ENCODE measurements at places on chromosomes 5 and 9. TPM values are rescaled to one million over a fixed set of nuclear protein-coding genes. Genes with fewer than 3 reads are reported as not detected.
A peak's percentile ranks its signal among the peaks of the same experiment; 100 is the strongest.

GRCh38 chr5:40381676-40382363 is 297.9 kb upstream of the PTGER4 start:
- H3K27ac ChIP-seq = no peak overlapping the region
- no peak for DNase-seq
- no peaks in the 10 kb centered on the region for H3K4me1 ChIP-seq
- H3K27me3 ChIP-seq = no peaks in the 10 kb centered on the region

DNA sequence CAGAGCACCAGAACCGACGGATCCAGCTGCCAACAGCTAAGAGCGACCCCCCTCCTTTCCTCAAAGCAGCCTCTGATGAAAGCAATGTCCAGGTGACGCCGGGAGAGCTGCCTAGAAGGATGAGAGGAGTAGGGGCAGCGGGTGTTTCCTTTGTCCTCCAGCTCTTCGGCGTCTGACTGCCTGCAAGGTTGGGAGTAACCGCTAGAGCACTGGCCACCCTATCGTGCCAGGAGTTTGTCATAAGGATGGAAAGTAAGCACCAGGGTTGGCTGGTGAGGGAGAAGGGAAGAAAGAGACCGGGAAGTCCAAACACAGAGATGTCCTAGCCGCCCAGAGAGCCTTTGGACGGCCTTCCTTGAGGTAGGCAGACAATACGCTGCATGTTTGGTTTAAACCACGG is 10.8 kb downstream of the MRPL36 start:
- H3K36me3 ChIP-seq = peaks cover 4% of the 10 kb centered on the region
- H3K27ac ChIP-seq = no peak overlapping the region
- H3K4me3 ChIP-seq = no peak overlapping the region
- no peaks in the 10 kb centered on the region for H3K27me3 ChIP-seq

- no peak for DNase-seq
- H3K4me3 ChIP-seq = no peak overlapping the region
- H3K36me3 ChIP-seq = peaks cover 5% of the 10 kb centered on the region
Measured at GRCh38 chr9:132589148-132590036, 7.0 kb downstream of the BARHL1 start.

DNA sequence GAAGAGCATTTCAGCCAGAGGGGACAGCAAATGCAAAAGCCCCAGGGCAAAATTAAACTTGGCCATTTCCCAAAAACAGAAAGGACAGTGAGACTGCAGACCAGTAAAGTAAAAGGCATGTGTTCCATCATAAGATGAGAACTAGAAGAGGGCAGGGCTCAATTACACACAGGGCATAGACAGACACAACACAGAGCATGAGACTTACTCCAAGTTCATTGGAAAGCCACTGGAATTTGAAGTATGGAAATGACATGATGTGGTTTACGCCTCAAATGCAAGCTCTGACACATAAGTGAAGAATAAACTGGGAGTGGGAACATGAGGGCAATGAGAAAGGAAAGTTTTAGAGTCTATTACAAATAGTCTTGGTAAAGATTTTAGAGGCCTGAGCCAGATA is 446.6 kb upstream of the GRIA1 start:
- H3K27me3 ChIP-seq = no peaks in the 10 kb centered on the region
- no peak overlapping the region for H3K4me3 ChIP-seq
- H3K36me3 ChIP-seq = no peaks in the 10 kb centered on the region

GRCh38 chr5:174558190-174558589 is 166.2 kb upstream of the MSX2 start:
- no peaks in the 10 kb centered on the region for H3K27me3 ChIP-seq
- no peak overlapping the region for H3K27ac ChIP-seq
- no peaks in the 10 kb centered on the region for H3K36me3 ChIP-seq
- DNase-seq = no peak
- no peak overlapping the region for H3K4me3 ChIP-seq
- H3K4me1 ChIP-seq = no peaks in the 10 kb centered on the region

PCDHGA10 gene
- total RNA-seq = 12.4 TPM

MAN1B1 gene
- 61.3 TPM for total RNA-seq

FCN1 gene
- 13.8 TPM for total RNA-seq

DNA sequence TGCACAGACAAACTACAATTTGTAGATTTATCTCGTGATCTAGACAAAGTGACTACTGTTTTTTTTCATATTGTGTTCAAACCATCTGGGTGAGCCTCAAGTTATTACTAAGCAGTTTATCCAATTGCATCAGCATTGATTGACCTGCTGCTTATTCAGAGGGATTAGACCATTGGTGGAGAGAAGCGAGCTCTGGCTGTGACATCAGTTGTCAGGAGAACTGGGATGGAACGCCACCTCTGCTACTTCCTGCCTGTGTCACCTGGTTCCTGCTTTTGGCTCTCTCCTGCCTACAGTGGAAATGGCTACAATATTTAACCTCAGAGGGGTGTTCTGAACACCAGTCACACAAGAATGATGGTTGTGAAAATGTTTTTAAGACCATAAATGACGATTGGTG is 12.1 kb downstream of the NR4A3 start:
- peaks cover 3% of the 10 kb centered on the region for H3K36me3 ChIP-seq
- H3K27me3 ChIP-seq = peaks cover 26% of the 10 kb centered on the region
- H3K27ac ChIP-seq = no peak overlapping the region
- H3K4me3 ChIP-seq = no peak overlapping the region
- no peak for DNase-seq
- no peaks in the 10 kb centered on the region for H3K4me1 ChIP-seq

MSX2 gene
- 2.6 TPM for total RNA-seq

- H3K4me1 ChIP-seq = no peaks in the 10 kb centered on the region
- DNase-seq = no peak
- no peak overlapping the region for H3K27ac ChIP-seq
- no peaks in the 10 kb centered on the region for H3K27me3 ChIP-seq
- H3K36me3 ChIP-seq = no peaks in the 10 kb centered on the region
- H3K4me3 ChIP-seq = no peak overlapping the region
Measured at GRCh38 chr5:18888821-18889220, 1099.2 kb downstream of the CDH18 start.

GRCh38 chr5:110265162-110265561 is 461.3 kb downstream of the TMEM232 start:
- H3K4me1 ChIP-seq = no peaks in the 10 kb centered on the region
- no peaks in the 10 kb centered on the region for H3K27me3 ChIP-seq
- H3K27ac ChIP-seq = no peak overlapping the region
- H3K4me3 ChIP-seq = no peak overlapping the region
- H3K36me3 ChIP-seq = no peaks in the 10 kb centered on the region
- no peak for DNase-seq

GRCh38 chr5:126464016-126464415 is 40.8 kb downstream of the GRAMD2B start:
- no peak overlapping the region for H3K27ac ChIP-seq
- H3K4me3 ChIP-seq = no peak overlapping the region
- DNase-seq = no peak

- no peak overlapping the region for H3K27ac ChIP-seq
- H3K4me1 ChIP-seq = no peaks in the 10 kb centered on the region
- no peak overlapping the region for H3K4me3 ChIP-seq
- DNase-seq = no peak
Measured at GRCh38 chr5:4882186-4882585, 257.9 kb upstream of the ADAMTS16 start.

DNA sequence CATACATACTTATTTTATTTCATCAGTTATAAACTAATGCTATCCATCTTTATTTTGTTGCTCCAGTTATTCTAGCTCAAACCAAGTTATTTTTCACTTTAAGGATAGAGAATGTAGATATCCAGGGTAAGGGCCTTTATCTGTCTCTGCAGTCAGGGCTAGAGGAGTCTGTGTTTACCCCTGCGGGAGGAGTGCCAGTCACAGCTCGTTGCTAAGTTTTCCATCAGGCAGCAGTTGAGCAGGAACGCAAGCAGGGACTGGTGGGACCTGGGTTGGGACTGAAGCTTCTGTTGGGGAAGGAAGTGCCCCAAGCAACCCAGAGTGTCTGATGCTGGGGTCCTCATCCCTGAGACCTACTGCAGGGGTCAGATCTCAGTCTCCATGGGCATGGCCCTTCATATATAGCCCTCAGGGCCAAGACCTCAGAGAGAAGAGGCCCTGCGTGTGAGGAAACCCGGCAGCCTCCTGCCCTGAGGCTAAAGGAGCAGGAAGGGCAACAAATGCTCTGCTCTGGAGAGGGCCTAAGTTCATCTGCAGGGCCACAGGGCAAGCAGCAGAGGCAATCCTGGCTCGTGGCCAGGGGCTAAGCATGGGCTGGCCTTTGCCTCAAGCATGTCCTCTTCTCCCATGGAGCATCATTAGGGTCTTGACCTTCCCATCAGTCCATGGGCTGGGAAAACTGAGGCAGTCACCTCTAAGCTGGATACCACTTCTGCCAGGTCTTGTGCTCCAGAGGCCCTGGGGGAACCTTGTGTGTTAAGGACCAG is 6.6 kb downstream of the SLC22A4 start:
- DNase-seq = no peak
- no peaks in the 10 kb centered on the region for H3K27me3 ChIP-seq
- H3K4me1 ChIP-seq = peaks cover 20% of the 10 kb centered on the region
- no peak overlapping the region for H3K27ac ChIP-seq
- H3K36me3 ChIP-seq = peaks cover 2% of the 10 kb centered on the region
- H3K4me3 ChIP-seq = no peak overlapping the region

- H3K27ac ChIP-seq = no peak overlapping the region
- H3K4me3 ChIP-seq = no peak overlapping the region
- H3K4me1 ChIP-seq = no peaks in the 10 kb centered on the region
- H3K27me3 ChIP-seq = no peaks in the 10 kb centered on the region
- no peak for DNase-seq
Measured at GRCh38 chr5:127802477-127802865, 99.3 kb downstream of the CCDC192 start.

DNA sequence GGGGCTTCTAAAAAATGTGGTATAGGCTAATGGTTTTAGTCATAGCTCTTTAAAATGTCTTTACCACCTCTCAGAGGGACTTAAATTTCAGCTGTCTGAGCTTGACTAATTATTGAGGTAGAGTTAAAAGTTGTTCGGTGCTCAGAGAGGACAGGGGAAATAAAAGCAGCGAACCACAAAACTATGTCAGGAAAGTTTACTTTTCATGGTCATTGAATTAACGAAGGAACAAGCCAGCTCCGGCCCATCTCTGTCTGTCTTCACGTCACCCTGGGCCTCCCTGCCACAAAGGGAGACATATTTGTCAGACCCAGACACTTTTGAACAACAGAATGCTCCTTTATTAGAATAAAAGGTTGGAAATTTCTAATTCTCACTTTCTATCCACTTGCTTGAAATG is 98.8 kb upstream of the EFNA5 start:
- H3K36me3 ChIP-seq = no peaks in the 10 kb centered on the region
- H3K27me3 ChIP-seq = no peaks in the 10 kb centered on the region
- no peak overlapping the region for H3K4me3 ChIP-seq
- no peaks in the 10 kb centered on the region for H3K4me1 ChIP-seq
- no peak for DNase-seq

GRCh38 chr9:88322906-88323566 is 65.2 kb upstream of the SPIN1 start:
- H3K4me3 ChIP-seq = no peak overlapping the region
- H3K36me3 ChIP-seq = no peaks in the 10 kb centered on the region
- H3K27ac ChIP-seq = no peak overlapping the region
- DNase-seq = no peak
- no peaks in the 10 kb centered on the region for H3K27me3 ChIP-seq
- H3K4me1 ChIP-seq = no peaks in the 10 kb centered on the region

PCDHB10 gene
- total RNA-seq = 9.3 TPM

DNA sequence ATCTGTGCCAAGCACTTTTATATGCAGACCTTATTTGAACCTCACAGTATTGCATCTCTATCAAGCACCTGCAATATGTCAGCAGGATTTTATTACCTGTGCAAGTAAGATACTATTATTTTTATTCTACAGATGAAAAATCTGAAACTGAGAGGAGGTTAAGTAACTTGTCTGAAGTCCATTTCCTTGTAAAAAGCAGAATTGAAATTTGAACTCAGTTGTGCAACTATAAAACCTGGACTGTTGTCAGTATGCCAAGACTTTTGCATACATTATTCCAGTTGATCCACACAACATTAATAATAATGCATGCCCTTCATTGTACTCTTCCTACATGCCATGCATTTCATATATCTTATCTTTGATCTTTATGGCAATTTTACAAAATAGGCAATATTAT is 82.2 kb upstream of the BRINP1 start:
- no peaks in the 10 kb centered on the region for H3K27me3 ChIP-seq
- no peaks in the 10 kb centered on the region for H3K4me1 ChIP-seq
- no peak for DNase-seq
- H3K27ac ChIP-seq = no peak overlapping the region

SLC6A7 gene
- 11.3 TPM for total RNA-seq

- peak overlapping the region; percentile 33 for H3K27ac ChIP-seq
- no peaks in the 10 kb centered on the region for H3K36me3 ChIP-seq
- no peak for DNase-seq
- H3K4me3 ChIP-seq = no peak overlapping the region
Measured at GRCh38 chr9:27341545-27342294, 44.8 kb upstream of the EQTN start.

DNA sequence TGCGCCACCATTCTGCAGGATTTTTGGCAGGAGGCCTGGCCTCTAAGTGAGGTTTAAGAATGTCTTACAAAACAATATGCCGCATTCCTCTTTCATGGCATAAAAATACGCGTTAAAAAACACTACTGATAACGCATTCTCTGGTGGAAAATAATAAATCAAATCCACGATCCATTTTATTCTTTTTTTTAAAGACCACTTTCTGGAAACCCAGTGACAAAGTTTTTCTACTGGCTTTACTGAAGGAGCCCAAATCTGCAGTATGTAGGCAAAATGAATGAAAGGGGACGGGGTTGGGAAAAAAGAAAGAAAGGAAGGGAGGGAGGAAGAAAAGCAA is 2.0 kb downstream of the SV2C start:
- peak overlapping the region; percentile 42 for H3K4me3 ChIP-seq
- peaks cover 38% of the 10 kb centered on the region for H3K27me3 ChIP-seq
- H3K4me1 ChIP-seq = peaks cover 33% of the 10 kb centered on the region
- peak overlapping the region; percentile 40 for H3K27ac ChIP-seq
- no peaks in the 10 kb centered on the region for H3K36me3 ChIP-seq

COL15A1 gene
- 94.4 TPM for total RNA-seq

DNA sequence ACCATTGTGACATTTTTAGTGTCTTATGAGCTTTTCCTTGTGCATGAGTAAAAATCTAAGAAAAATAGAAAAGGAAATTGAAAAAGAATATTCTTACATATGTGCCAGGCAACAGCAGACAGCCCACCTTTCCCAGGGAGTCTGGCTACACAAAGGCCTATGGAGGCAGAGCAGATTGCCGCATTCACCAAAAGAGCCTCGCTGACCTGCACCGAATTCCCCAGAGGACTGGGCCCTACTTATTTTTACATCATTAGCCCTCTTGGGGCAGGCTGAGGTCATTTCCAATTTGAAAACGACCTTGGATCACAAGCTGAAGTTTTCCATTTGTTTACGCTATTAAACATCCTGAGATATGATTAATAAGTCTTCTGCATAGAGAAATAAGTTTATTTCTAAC is 66.2 kb upstream of the WDR41 start:
- no peak overlapping the region for H3K27ac ChIP-seq
- no peaks in the 10 kb centered on the region for H3K36me3 ChIP-seq
- H3K4me3 ChIP-seq = no peak overlapping the region
- H3K4me1 ChIP-seq = no peaks in the 10 kb centered on the region
- no peak for DNase-seq

GRCh38 chr9:78236551-78236910 is 656 bp downstream of the CEP78 start:
- peaks cover 20% of the 10 kb centered on the region for H3K4me1 ChIP-seq
- peak overlapping the region; percentile 90 for H3K27ac ChIP-seq
- no peak for DNase-seq
- H3K4me3 ChIP-seq = peak overlapping the region; percentile 89
- peaks cover 3% of the 10 kb centered on the region for H3K36me3 ChIP-seq
- no peaks in the 10 kb centered on the region for H3K27me3 ChIP-seq

MEF2C gene
- 77.9 TPM for total RNA-seq
